Cerebellar nuclear complex (tissue), 1 donor: ENCODE measurements at places on chromosomes 1 and 21.
A peak's percentile ranks its signal among the peaks of the same experiment; 100 is the strongest.

- DNase-seq = no peak
Observed at GRCh38 chr1:93701629-93702028, 20.0 kb upstream of the BCAR3 start.

GRCh38 chr1:22645931-22646330 lies 2.5 kb downstream of the C1QC start:
- no peak for DNase-seq

GRCh38 chr1:84972377-84972987 lies 24.4 kb downstream of the MCOLN2 start:
- no peak for DNase-seq

- no peak for DNase-seq
Observed at GRCh38 chr1:193525411-193525810, 339.0 kb upstream of the B3GALT2 start.

DNA sequence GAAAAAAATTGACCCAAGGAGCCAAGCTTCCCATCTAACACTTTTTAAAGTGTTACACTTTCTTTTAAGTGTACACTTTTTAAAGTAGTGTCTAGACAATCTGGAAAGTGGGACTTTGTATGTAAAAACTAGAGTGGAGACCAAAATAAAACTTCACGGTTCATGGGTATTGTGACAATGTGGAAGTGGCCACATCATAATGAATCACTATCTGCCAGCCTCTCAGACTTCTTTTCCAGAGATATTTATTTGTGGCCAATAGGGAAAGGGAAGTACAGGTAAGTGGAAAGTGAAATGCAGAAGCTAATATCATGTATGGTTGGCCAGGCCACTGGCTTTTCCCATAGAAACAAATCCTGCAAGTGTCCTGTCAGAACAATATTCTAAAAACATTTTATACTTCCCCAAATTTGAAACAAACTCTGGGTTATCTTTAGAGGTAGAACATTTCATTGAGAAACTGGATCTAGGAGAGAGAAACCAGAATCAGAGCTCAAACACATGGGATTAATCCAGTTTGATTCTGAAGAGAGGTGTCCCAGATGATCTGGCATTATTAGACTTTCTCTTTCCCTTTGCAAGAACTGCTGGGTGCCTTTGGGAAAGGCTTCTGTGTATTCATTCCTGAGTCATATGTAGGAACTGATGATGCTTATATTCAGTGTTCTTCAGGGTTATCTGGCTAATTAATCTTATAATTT lies 2.0 kb downstream of the TNFSF18 start:
- DNase-seq = no peak

GRCh38 chr1:31006747-31007146 lies 58.8 kb downstream of the PUM1 start:
- DNase-seq = no peak

- DNase-seq = peak; percentile 69
Observed at GRCh38 chr1:1906185-1907097, 8.6 kb upstream of the CALML6 start.

- DNase-seq = no peak
Observed at GRCh38 chr1:8020032-8020431, 6.1 kb downstream of the ERRFI1 start.

DNA sequence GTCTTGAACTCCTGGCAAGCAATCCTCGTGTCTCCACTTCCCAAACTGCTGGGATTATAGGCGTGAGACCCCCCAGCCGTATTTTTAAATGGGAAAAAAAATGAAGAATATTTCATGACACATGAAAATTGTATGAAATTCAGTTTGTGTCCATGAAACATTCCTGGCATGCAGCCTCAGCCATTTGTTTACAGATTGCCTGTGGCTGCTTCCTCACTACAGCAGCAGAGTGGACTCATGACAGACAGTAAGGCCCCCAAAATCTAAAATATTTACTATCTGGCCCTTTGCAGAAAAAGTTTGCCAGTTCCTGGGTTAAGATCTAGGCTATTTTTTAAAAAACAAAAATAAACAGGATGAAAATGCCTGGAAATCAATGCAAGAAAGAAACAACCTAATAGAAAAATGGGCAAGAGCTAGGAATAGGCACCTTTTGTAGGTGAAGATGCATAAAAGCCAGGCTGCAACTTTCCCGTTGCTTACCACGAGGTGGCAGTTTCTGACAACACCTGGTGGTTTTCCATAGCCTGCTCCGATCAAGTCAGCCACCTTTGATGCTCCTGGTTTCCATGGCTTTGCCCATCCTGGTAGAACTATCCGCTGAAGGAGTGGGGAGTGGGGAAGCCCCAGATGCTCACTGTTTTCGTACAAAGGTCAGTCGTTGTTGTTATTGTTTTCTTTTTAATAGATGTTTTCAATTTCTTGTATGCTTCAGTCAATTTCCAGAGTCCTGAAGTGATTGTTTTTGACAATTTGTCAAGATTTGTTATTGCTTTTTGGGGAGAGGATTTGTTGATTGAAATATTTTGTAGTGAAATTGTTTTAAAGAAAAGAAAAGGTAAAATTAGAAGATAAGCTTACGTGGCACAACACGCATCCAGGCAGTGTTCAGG lies 24.3 kb downstream of the UBE2Q1 start:
- no peak for DNase-seq

DNA sequence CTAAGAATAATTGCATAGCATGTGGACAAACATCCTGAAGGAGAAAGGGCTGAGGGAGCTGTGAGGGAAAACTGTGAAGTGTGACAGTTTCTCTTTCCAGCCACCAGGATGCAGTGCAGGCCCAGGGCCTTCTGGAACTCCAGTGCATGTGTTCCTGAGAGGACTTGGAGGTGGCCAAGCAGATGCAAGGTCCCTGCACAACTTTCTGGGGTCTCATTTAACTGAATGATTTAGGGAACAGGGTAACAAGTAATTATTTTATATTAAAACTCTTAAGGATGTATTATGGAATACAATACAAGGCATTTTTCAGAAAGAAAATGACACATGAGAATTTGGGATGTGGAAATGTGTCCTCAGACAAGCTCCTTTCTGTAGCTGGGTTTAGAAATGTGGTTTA lies 61.2 kb upstream of the MCOLN3 start:
- no peak for DNase-seq

DNA sequence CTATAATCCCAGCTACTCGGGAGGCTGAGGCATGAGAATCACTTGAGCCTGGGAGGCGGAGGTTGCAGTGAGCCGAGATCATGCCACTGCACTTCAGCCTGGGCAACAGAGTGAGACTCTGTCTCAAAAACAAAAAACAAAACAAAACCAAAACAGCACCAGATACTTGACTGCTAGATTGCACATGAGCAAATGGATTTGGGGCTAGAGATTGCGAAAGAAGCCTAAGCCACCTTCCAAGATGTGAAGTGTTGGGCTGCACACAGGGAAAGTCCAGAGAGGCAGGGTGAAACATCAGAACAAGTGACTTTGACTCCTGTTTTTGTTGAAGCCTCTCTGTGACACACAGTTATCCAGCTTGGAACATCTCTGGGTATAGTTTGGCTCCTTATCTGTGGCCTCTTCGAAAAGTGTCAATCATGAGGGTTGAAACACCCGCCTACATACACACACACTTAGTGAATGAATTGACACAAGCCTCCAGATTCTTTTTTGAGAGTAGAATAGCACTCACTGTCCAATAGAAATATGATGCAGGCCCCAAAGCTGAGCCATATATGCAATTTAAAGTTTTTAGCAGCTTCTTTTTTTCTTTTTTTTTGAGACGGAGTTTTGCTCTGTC lies 34.2 kb upstream of the GPR137B start:
- no peak for DNase-seq

- DNase-seq = no peak
Observed at GRCh38 chr1:37498872-37499617, 15.5 kb downstream of the MEAF6 start.

DNA sequence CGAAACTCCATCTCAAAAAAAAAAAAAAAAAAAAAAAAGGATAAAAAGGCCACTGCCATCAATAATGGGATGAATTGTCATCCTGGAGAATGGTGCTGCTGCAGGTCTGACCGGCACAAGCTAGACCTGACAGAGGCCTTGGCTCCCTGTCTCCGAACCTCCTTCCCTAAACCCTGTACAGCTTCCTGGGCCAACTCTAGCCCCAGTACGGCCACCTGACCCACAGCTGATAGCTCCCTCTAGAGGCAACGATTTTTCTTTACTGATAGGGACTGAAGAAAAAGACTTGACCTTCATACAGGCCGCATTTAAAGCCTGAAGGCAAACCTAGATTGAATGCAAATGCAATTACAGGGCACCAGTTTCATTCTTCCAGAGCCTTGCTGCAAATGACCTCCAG lies 30.7 kb downstream of the NOL9 start:
- DNase-seq = peak; percentile 18

DNA sequence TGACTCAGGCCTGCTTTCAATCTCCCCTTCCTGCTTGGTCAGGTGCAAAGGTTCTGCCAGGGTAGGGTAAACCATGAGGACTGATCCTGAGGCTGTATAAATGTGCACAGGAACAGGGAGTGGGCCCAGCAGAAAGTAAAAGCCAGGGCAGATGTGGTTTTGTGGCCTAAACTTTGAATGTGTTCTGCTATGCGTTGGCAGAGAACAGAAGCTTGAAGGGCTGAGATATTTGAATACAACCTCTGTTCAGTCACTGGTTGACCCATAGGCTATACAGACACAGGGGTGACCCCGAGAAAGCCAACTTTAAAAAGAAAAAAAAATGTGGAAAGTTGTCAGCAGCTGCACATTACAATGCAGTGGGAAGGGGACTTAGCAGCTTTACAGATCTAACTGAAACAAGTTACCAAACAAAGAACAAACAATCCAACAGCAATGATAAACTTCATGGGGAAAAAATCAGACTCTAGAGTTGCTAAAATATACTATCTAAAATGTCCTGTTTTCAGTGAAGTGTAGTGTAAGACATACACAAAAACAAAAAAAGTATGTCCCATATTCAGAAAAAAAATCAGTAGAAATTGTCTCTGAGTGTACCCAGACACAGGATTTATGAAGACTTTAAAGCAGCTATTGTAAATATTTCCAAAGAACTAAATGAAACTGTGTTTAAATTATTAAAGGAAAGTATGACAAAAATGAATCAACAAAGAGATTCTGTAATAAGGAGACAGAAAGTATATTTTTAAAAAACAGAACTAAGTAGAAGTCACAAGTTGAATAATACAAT lies 216.1 kb downstream of the RPS6KC1 start:
- no peak for DNase-seq

DNA sequence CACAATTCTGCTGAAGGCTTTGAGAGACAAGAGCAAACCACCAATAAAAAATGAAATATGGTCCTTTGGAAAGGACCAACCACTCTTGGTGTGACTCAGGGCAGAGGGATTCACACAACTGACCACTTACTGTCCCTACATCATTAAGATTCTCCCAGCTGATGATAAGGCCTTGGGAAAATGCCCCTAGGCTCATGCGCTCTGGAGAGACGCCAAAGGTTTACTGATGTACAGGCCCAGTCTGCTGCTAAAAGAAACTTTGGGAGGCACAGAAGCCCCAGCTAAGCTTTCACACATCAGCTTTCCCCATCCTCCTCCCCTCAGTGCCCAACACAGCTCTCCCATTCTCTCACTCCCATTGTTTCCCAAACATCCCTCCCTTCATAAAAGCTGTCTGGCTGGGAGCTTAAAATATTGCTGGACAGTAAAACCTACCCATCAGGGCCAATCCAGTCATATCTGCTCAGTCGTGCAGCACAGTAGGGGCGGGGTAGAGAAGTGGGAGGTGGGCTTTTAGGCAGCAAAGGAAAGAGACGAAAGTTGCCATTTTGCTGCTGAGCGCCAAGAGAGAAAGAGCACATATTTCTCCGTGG lies at the start of gene GJA8:
Gene GJA8 (plus strand): TSS at position 543 of the 593 bp plus-strand sequence. CDS start 5,161 bp downstream, outside the sequence.
- DNase-seq = no peak
